ELF-1 (cell line): ENCODE measurements at places on chromosomes 5 and 9.

DNA sequence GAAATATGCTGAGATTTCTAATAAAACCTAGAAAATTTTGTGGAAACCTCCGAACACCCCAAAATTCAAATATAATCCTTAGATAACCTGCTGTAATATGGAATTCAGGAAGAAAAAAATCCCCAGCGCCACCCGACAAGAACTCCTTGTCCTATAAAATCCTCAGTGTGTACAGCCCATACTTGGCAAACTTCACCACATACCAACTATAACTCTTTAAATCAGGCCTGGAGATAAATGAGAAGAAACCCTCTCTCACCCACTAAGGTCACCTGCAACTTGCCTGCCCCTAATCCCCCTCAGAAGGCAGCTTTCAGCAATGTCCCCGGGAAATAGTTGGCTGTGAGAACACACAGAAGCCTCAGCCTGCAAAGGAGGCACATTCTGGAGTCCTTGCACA is 90.5 kb downstream of the SH3TC2 start:
- DNase-seq, result no peak

GRCh38 chr5:174083056-174083827 is 37.7 kb downstream of the NSG2 start:
- no peak for DNase-seq

DNA sequence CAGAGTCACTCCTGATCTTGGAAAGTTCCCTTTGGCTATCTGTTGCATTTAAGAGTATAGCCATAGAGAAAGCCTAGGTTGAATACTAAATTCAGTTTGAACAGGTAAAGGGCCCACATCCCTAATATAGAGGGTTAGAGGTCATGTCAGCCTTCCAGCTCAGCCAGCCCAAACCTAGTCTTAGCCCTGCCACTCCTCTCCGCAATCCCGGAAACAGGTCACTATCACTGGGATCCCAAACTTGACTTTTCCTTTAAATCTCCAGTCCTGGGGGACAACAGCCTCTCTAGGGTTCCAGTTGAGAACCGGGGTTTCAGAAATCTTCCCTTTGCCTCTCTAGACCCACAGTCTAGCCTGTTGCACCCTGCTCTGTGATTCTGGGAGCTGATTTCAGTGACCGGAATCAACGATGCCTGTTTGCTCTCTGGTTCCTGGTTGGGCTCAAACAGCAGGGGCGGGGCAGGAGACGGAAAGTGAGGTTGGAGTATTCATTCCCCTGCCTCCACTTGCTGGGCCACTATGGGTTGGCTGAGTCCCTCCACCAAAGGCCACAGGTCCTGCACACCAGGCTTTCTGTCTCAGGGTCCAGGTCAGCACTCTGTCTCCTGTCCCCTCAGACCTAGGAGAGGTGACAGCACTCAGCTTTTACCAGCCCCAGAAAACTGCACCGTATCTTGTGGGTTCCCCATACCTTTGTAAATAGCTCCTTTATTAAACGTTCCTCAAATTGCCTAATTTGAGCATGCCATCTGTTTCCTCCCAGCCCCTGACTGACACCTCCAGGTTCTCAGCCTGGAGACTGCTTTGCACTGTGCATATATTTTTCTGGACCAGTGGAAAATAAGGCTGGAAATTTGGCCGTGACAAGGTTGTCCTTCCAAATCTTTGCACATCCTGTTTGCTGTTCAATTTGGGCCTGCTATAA is 23.8 kb upstream of the CPEB4 start:
- DNase-seq, result peak; percentile 63

DNA sequence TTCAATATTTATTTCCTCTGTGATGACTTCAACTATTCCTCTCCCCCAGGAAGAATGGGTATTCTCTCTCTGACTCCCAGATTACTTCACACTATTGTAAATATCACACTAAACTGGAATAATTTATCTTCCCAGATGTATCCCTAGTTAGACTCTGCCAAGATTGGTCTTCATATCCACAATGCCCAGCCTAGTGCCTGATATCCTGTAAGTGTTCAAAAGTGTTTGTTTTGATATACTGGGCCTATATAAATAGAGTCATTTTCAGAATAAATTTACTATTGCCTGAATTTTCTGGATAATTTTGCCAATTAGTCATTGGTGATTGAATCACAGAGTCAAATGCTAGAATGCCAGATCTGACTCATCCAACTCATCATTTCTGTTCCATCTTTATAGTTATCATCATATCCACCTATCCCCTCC is 143.7 kb upstream of the TNC start:
- no peak for DNase-seq

GRCh38 chr5:132429463-132430440 is 60.2 kb downstream of the SLC22A5 start:
- no peak for DNase-seq

DNA sequence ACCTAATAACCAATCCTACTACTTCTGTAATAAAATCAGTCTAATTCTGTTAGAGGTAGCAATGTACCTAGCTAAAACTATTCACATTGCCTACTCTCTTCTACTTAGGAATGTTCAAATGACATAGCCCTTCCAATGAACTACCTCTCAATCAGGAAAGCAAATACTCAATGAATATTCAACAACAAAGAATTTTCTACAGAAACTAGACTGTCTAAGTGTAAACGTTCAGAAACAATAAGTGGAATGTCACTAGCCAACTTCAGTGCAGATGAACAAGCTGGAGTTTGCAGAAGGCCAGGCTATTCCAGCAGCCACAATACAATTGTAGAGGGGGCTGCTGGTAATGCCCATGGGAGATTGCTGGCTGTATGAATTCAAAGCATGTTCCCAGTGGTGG is 743.2 kb upstream of the CDH10 start:
- no peak for DNase-seq

- DNase-seq, result no peak
Observed at GRCh38 chr5:143652108-143652700, 159.8 kb upstream of the HMHB1 start.

DNA sequence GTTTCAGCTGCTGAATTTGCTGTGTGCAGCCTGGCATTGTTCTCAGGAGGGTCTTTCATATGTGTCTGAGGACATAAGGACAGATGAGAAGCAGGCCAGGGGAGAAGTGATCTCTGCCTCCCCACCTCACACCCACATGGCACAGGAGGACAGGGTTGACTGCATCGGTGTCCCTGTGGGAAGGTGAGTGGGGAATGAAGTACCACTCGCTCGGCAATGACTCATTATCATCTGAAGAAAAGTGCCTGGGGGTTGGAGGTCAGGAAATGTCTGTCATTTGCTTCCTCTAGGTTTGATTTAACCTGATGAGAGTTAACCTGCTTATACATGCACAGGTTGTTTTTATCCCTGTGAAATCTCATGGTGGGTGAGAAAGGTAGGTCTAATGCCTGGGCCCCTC is 195.0 kb downstream of the GADD45G start:
- DNase-seq, result no peak

DNA sequence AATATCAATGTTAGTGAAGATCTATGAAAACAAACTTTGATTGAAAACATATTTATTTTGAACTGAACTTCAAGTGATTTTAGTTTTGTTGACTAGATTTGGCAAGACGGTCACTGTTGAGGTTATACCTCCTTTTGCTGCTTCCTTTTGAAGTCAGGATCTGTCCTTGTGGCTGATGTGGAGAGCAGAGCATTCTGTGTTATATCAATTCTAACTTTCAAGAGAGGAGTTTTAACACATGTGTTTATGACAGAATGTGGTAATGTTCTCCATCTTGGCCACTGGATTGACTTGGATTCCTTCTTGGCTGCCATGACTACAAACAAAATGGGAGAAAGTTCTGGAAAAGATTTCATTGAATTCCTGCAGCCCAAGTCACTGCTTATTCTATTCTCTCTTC is 104.0 kb upstream of the ACTBL2 start:
- no peak for DNase-seq

- no peak for DNase-seq
Observed at GRCh38 chr9:133282464-133283238, 7.7 kb upstream of the ABO start.
